ENCODE measurements at places on chromosomes 5 and 9. TPM values are rescaled to one million over a fixed set of nuclear protein-coding genes. Genes with fewer than 3 reads are reported as not detected.

The GZMA gene
- total RNA-seq, result not detected

The FSD1L gene
- total RNA-seq, result 9.8 TPM

DNA sequence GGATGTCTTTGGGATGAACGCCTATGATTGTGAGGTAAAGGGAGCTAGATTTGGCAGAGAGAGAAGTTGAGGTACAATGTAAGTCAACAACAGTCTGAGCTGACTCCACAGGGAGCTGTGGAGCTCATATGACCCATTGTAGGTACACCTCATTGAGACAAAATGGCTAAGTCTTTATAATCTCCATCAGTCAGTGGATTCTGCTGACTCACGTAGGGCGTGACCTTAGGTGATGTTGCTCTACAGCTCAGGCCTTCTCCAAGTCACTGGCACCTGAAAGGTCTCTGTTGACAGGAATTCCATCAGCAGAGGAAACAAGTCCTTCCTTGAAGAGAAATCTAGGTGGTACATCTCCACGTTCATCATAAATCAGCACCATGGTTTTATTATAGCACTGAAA is 118.2 kb upstream of the PRR16 start:
- H3K27ac ChIP-seq, result no peak overlapping the region
- no peaks in the 10 kb centered on the region for H3K36me3 ChIP-seq
- no peak for DNase-seq
- H3K4me3 ChIP-seq, result no peak overlapping the region
- H3K27me3 ChIP-seq, result no peaks in the 10 kb centered on the region
- H3K4me1 ChIP-seq, result no peaks in the 10 kb centered on the region

GRCh38 chr9:136531904-136532798 is 13.7 kb downstream of the NOTCH1 start:
- DNase-seq, result no peak
- H3K36me3 ChIP-seq, result peaks cover 5% of the 10 kb centered on the region
- H3K4me1 ChIP-seq, result peaks cover 14% of the 10 kb centered on the region
- H3K27ac ChIP-seq, result no peak overlapping the region

GRCh38 chr5:142516732-142517131 is 169.2 kb downstream of the FGF1 start:
- H3K27ac ChIP-seq, result no peak overlapping the region
- H3K27me3 ChIP-seq, result no peaks in the 10 kb centered on the region
- DNase-seq, result no peak
- H3K4me1 ChIP-seq, result peaks cover 20% of the 10 kb centered on the region

GRCh38 chr5:160643616-160644240 is 208.3 kb downstream of the ATP10B start:
- H3K4me1 ChIP-seq, result no peaks in the 10 kb centered on the region
- H3K4me3 ChIP-seq, result no peak overlapping the region
- H3K36me3 ChIP-seq, result no peaks in the 10 kb centered on the region
- peaks cover 41% of the 10 kb centered on the region for H3K27me3 ChIP-seq
- no peak overlapping the region for H3K27ac ChIP-seq

The SGCD gene
- 0.22 TPM for total RNA-seq

GRCh38 chr9:82201196-82201595 is 212.6 kb downstream of the SPATA31D1 start:
- H3K4me1 ChIP-seq, result no peaks in the 10 kb centered on the region
- H3K27me3 ChIP-seq, result peaks cover 11% of the 10 kb centered on the region
- no peak overlapping the region for H3K27ac ChIP-seq
- DNase-seq, result no peak
- no peak overlapping the region for H3K4me3 ChIP-seq

DNA sequence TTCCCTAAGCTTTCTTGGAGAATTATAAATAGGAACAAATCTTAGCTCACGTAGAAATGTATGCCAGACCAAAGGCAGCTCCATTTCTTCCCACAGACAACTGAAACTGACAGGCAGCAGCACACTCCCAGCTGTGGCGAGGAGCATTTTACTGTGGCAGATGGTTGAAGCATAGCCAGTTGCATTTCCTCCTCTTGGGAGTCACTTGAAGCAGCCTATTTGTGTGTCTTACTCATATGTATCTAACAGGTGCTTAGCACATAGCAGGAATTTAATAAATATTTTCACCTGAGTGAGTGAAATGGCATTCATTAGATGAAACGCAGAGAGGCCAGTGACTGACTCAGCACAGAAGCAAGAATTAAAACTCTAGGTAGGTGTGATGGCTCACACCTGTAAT is 12.3 kb upstream of the MTMR12 start:
- H3K27me3 ChIP-seq, result no peaks in the 10 kb centered on the region
- no peak for DNase-seq
- no peak overlapping the region for H3K4me3 ChIP-seq
- H3K27ac ChIP-seq, result no peak overlapping the region
- H3K36me3 ChIP-seq, result no peaks in the 10 kb centered on the region
- H3K4me1 ChIP-seq, result no peaks in the 10 kb centered on the region

The LCN12 gene
- total RNA-seq, result 1.1 TPM

GRCh38 chr5:96244696-96245095 is 188.4 kb downstream of the PCSK1 start:
- H3K4me1 ChIP-seq, result no peaks in the 10 kb centered on the region
- no peak overlapping the region for H3K27ac ChIP-seq
- no peak for DNase-seq
- no peaks in the 10 kb centered on the region for H3K36me3 ChIP-seq

DNA sequence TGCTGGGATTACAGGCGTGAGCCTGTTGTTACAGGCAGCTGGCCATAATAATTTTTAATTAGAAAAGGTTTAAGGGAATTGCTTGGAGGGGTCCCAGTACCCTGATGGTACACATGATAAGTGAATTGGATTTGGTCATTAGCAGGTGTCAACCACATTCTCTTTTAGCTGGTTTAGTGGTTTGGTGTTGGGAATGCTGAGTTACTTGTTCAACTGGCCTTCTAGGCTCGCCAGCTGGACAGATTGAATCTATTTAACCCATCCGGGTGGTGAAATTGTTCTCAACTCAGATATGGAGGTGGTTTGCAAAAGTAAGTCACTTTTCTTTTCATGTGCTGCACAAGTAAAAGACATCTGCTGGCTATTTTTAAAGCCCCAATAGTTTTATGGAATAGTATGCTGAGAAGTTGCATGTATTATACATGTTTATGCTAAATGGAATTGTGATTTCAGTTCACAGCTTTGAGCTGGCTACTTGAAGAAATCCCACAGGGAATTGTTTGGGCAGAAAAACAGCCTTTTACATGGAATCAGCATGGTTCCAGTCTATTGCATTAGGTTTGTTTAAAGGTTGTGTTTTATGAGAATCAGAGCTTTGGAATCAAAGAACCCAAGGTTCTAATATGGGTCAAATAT is 149.8 kb upstream of the SLC28A3 start:
- no peak overlapping the region for H3K4me3 ChIP-seq
- no peaks in the 10 kb centered on the region for H3K4me1 ChIP-seq
- no peak for DNase-seq
- no peak overlapping the region for H3K27ac ChIP-seq
- no peaks in the 10 kb centered on the region for H3K27me3 ChIP-seq

The DBH gene
- not detected for total RNA-seq

GRCh38 chr9:114026335-114026734 is 51.8 kb downstream of the AMBP start:
- no peaks in the 10 kb centered on the region for H3K4me1 ChIP-seq
- no peak for DNase-seq
- peaks cover 28% of the 10 kb centered on the region for H3K36me3 ChIP-seq

DNA sequence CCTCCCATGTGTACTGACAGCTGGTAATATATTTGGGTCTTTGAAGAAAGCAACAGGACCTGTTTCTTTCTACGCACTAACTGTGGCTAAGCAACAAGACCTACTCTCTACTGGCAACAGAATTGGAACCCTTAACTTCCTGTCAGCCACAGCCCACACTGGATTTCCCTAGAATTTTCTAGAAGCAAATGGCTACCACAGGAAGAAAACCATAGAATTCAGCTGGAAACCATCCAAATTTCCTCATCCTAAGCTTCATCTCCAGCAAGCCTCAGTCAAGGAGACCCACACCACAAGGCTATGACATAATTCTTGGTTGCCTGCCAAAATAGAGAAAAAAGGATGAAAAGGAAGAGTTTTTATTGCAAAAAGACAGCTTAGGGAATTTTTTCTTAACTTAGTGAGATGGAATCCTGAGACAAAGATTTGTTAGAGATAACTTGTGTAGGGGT is 171.8 kb upstream of the TNC start:
- H3K4me1 ChIP-seq, result peaks cover 13% of the 10 kb centered on the region
- peak; percentile 94 for DNase-seq
- no peak overlapping the region for H3K4me3 ChIP-seq
- no peaks in the 10 kb centered on the region for H3K36me3 ChIP-seq

GRCh38 chr5:125274211-125274610 is 527.8 kb upstream of the ZNF608 start:
- H3K27me3 ChIP-seq, result no peaks in the 10 kb centered on the region
- DNase-seq, result no peak
- no peak overlapping the region for H3K4me3 ChIP-seq

GRCh38 chr9:126563556-126563955 is 50.2 kb upstream of the LMX1B start:
- no peak for DNase-seq
- no peaks in the 10 kb centered on the region for H3K4me1 ChIP-seq
- H3K36me3 ChIP-seq, result no peaks in the 10 kb centered on the region
- H3K4me3 ChIP-seq, result no peak overlapping the region
- H3K27me3 ChIP-seq, result peaks cover 62% of the 10 kb centered on the region
- H3K27ac ChIP-seq, result no peak overlapping the region

All from A673 (cell line).